Activated T-cell treated with anti-CD3 and anti-CD28 coated beads for 48 hours (primary cell): ENCODE measurements at places on chromosomes 5 and 9.

DNA sequence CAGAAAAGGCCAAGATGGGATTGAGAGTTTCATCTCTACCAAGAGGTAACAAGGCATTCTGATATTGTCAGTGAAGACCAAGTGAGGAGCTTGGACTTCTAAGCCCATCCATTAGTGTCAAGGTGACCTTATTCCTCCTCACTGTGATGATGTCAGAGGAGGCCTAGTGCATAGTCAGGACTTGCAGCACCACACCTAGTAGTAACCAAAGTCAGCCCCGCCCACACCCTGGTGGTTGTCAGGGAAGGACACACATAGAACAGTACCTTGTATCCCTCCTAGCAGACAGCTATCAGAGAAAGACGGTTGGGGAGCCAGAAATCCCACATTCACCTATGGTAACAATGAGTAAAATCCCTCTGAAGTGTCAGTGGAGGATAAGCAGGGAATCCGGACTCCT lies 111.7 kb downstream of the AP3B1 start:
- DNase-seq, result peak; percentile 0

GRCh38 chr5:143063175-143063970 lies 293.2 kb downstream of the ARHGAP26 start:
- DNase-seq, result no peak

GRCh38 chr5:161676103-161676502 lies 9.4 kb upstream of the GABRA6 start:
- DNase-seq, result no peak

DNA sequence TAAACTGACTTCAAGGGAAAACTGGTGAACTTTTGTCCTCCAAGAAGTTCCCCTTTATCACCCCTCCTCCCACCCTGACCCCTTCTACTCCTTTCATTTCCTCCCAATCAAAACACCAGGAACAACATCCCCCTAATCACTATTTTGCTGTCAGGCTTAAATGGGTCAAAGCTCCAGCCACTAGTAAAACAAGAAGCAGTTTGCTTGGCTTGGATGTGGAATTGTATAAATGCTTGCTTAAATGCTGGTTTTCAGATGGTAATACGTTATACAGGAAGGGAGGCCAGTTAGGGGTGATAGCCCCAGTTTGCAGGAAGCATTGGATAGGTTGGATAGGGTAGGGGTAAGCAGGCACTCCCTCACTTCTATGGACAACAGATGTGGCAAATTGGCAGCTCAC lies 473.6 kb downstream of the AGTPBP1 start:
- no peak for DNase-seq

GRCh38 chr9:135971111-135971766 lies 10.1 kb upstream of the UBAC1 start:
- DNase-seq, result no peak

- no peak for DNase-seq
Observed at GRCh38 chr9:134725605-134725940, 84.0 kb downstream of the COL5A1 start.

DNA sequence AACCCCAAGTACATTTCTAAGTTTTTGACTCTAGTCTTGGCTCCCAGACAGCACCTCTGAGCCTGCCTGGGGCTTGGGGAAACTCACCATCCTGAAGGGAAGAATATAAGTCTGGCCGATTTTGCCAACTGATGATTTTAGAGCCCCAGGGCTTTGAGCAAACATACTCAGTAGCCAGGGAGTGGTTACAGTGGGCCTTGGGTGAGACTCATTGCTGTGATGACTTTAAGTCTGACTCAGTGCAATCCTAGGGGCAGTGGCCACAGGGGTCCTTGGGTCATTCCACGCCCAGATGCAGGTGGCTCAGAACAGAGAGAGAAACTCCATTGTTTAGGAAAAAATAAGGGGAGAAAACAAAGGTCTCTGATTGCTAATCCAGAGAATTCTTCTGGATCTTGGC lies 312.0 kb upstream of the EDIL3 start:
- DNase-seq, result no peak
